Hepatocyte (in vitro differentiated cells): ENCODE measurements at places on chromosomes 11 and 22. TPM values are rescaled to one million over a fixed set of nuclear protein-coding genes. Genes with fewer than 3 reads are reported as not detected.
A peak's percentile ranks its signal among the peaks of the same experiment; 100 is the strongest.

Gene IL10RA
- total RNA-seq: 0.28 and 2.3 TPM in 2 replicates

Gene SNAP29
- 14.5 and 15.7 TPM in 2 replicates for total RNA-seq

DNA sequence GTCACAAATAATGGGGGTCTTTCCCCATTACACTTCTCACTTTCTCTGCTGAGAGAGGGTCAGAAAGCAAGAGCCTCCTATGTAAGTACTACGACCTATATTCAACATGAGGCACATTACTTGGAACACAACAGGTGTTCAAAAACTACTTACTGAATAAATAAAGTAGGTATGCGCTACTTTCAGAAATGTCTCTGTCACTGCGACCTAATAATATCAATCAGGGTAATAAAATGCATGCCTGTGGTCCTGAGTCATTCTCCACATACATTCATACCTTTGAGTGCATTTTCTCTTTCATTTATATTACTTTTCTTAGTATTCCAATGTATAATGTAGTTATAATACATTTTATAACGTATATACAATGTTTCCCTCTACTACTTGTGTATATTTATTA lies 838.9 kb downstream of the DLG2 start:
- no peak overlapping the region for H3K4me3 ChIP-seq
- H3K36me3 ChIP-seq: no peaks in the 10 kb centered on the region
- H3K27ac ChIP-seq: no peak overlapping the region
- DNase-seq: no peak
- H3K27me3 ChIP-seq: no peaks in the 10 kb centered on the region

GRCh38 chr11:119878990-119879389 lies 150.0 kb upstream of the NECTIN1 start:
- no peaks in the 10 kb centered on the region for H3K36me3 ChIP-seq
- H3K27me3 ChIP-seq: no peaks in the 10 kb centered on the region
- no peak overlapping the region for H3K27ac ChIP-seq
- DNase-seq: no peak

DNA sequence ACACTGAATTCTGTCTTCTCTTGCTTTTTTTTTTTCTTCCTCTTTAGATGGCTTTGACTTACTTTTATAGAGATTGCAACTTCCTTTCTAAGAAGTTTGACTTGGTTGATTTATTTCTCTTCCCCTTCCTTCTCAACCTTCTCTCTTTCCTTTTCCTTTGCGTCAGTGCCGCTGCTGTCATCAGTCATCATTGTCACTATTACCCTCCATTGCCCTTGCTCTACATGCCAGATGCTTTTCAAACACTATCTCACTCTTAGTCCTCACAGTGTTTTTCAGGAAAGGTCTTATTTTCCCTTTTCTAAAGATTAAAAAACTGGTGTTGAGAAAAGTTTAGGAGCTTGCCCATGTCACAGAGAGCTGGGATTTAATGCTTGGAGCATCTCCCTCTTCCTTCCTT lies 74.7 kb upstream of the C11orf87 start:
- H3K27me3 ChIP-seq: no peaks in the 10 kb centered on the region
- H3K36me3 ChIP-seq: no peaks in the 10 kb centered on the region
- H3K4me3 ChIP-seq: no peak overlapping the region

GRCh38 chr11:63768237-63769041 lies at the start of gene ZFTA:
TSS of gene ZFTA (minus strand) at chr11:63768775. CDS start at chr11:63768622, 153 bp downstream.
- peaks cover 2% of the 10 kb centered on the region for H3K27me3 ChIP-seq
- H3K36me3 ChIP-seq: no peaks in the 10 kb centered on the region
- peak; percentile 88 for DNase-seq
- H3K4me1 ChIP-seq: peaks cover 47% of the 10 kb centered on the region
- peak within 1 kb of the TSS; percentile 93 for H3K27ac ChIP-seq

- peak overlapping the region; percentile 76 for H3K27ac ChIP-seq
- no peaks in the 10 kb centered on the region for H3K27me3 ChIP-seq
Observed at GRCh38 chr22:36439481-36440271, 41.8 kb downstream of the TXN2 start.

DNA sequence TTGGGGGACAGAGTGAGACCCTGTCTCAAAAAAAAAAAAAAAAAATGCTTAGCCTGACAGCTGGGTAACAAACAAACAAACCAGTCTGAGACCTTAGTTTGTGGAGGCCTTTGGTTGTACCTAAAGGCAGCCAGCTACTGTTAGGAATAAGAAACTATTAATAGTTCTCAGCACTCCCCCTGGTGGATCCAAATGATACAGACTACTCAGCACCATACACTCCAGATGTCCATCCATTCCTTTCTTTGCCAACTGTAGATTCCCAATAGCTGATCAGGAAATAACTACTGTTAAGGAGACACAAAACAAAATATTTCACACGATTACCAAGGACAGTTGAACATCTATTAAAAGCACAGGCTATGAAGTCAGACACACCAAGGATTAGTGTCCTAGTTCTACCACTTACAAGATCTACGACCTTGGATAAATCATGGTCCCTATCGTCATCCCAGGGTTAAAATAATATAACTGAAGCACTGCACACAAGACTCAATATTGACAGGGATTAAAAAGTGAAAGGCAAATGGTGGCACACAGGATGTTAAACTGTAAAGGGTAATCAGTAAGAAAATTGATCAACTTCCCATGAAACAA lies 17.2 kb downstream of the CLDN25 start:
- DNase-seq: peak; percentile 75
- H3K27me3 ChIP-seq: no peaks in the 10 kb centered on the region
- H3K27ac ChIP-seq: no peak overlapping the region
- H3K36me3 ChIP-seq: no peaks in the 10 kb centered on the region
